ENCODE measurements at places on chromosomes 16 and 17. TPM values are rescaled to one million over a fixed set of nuclear protein-coding genes. Genes with fewer than 3 reads are reported as not detected.

Gene SLC6A2
- not detected for total RNA-seq

GRCh38 chr16:30956601-30957455 is 726 bp upstream of the SETD1A start:
- DNase-seq: peak; percentile 86

DNA sequence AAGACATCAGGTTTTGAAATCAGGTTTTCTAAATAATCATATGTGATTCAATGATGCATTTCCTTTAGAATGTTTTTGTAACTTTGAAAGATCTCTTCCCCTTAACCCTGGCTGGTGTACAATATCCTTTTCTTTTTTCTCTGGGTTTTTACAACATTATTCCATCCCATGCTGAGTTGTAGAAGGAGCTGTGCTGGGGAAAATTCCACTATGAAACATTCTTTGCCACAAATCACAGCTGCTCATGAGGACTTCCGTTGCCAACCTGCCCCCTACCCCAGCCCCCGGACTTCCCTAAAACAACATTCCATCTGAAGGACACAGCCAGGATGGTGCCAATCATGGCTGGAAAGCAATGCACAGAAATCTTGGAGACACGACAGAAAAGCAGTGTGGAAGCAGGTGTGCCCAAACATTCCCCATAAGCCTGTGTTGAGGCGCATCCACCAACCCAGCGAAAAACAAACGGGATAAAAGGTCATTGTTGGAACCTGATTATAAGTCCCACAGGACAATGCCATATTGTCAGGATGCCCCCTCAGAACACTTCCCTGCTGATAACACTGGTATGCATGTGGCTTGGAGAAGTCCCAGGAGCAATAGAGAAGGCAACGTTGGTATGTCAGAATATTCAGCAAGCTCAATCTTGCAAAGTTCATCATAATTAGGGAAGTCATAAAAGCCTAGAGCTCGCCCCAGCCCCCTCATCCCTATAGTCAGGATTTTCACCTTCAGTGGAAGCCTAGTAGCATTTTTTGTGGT is 475.0 kb downstream of the HS3ST3B1 start:
- peak; percentile 26 for DNase-seq

Gene C16orf96
- under 0.01 TPM for total RNA-seq

Gene ADAP2
- 4.3 TPM for total RNA-seq

DNA sequence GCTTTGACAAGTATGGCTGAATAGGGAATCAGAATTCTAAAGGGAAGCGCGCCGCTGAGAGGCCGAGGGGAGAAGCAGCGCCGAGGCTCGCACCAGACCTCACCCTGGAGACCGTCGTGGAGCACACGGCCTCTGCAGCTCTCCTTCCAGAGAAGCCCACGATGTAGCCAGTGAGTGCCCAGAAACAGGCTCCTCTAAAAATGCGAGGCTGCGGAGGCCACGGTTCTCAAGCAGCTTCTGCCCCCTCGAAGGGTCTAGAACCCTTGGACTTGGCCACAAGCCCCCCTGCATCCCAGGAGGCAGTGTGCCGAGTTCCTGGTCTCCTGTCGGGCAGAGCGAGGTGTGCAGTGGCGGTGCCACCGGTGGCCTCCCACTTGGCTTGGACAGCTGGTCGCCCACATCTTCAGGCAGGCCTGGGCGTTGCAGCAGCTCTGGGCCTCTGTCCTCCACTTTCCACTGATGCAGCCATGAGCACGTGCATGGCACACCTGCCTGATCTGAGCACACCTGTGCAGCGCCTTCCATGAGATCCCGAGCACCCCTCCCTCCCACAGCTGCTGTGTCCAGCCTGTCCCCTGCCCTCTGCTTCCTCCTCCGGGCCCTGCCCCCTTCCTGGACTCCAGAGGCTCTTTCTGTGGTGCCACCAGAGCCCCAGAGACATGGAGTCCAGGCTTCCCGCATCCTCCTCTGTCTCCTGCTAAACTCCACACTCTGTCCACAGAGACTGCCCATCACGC is 18.9 kb upstream of the WDR45B start:
- DNase-seq: no peak

- DNase-seq: no peak
Observed at GRCh38 chr16:47506800-47507199, 45.7 kb downstream of the PHKB start.

- DNase-seq: no peak
Observed at GRCh38 chr16:3738128-3738527, 20.8 kb upstream of the TRAP1 start.

Gene MAP1LC3B
- 41.1 TPM for total RNA-seq

Gene MBTD1
- 13.7 TPM for total RNA-seq

GRCh38 chr17:68248199-68248825 is 469 bp downstream of the AMZ2 start:
- DNase-seq: peak; percentile 66

Gene BAIAP3
- 0.26 TPM for total RNA-seq

Gene GSPT1
- 57.3 TPM for total RNA-seq

- no peak for DNase-seq
Observed at GRCh38 chr16:13956635-13957196, 36.8 kb downstream of the ERCC4 start.

Gene GNG13
- total RNA-seq: not detected

Gene ABCA10
- 2.8 TPM for total RNA-seq

- no peak for DNase-seq
Observed at GRCh38 chr17:73969956-73970355, 233.5 kb upstream of the RPL38 start.

- DNase-seq: no peak
Observed at GRCh38 chr16:85167589-85168537, 55.6 kb upstream of the CIBAR2 start.

DNA sequence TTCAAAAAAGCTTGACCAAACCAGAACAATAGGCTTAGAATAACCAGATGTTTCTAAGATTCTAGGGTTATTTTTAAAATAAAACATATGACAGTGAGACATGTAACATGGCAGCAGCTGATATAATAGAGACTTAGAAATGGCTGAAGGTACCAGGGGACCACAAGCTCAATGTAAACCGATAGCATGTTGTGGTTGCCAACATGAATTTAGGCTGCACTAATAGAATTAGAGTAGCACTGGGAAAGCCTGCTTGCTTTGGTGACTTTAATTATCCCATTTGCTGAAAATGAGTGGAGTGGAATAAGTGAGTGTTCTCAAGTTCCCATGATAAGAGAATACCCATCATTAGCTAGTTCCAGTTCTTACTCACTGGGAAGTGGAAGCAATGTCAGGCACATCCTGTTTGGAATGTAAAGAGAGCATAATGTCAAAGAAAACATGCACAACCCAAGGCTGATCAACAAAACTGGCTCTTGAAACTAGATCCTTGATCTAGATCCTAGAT is 621.2 kb upstream of the CDH5 start:
- DNase-seq: peak; percentile 10

- DNase-seq: peak; percentile 45
Observed at GRCh38 chr16:11796227-11797165, 562 bp downstream of the ZC3H7A start.

GRCh38 chr16:86347090-86347489 is 163.2 kb upstream of the FOXF1 start:
- DNase-seq: no peak

GRCh38 chr17:73548620-73549311 is 95.5 kb downstream of the SDK2 start:
- no peak for DNase-seq

Gene AIPL1
- total RNA-seq: under 0.01 TPM

GRCh38 chr17:80285237-80285920 is 24.7 kb downstream of the RNF213 start:
- no peak for DNase-seq

Gene C17orf100
- 0.33 TPM for total RNA-seq

Gene STX1B
- 2.1 TPM for total RNA-seq

DNA sequence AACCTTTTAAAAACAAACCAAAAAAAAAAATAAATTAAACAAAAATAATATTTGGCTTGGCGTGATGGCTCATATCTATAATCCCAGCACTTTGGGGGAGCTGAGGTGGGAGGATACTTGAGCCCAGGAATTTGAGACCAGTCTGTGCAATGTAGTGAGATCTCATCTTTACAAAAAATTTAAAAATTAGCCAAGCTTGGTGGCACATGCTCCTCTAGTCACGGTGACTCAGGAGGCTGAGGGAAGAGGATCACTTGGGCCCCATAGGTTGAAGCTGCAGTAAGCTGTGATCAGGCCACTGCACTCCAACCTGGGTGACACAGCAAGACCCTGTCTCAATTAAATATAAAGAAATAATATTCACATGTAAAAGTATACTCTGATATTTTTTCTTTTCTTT is 12.2 kb downstream of the GNGT2 start:
- DNase-seq: no peak

GRCh38 chr17:66451188-66452149 is 149.1 kb downstream of the PRKCA start:
- no peak for DNase-seq

Data from fibroblast of lung (primary cell).